ENCODE measurements at places on chromosomes 2 and 18.

GRCh38 chr2:47530105-47530760 is 127.3 kb downstream of the MSH2 start:
- no peak for DNase-seq

DNA sequence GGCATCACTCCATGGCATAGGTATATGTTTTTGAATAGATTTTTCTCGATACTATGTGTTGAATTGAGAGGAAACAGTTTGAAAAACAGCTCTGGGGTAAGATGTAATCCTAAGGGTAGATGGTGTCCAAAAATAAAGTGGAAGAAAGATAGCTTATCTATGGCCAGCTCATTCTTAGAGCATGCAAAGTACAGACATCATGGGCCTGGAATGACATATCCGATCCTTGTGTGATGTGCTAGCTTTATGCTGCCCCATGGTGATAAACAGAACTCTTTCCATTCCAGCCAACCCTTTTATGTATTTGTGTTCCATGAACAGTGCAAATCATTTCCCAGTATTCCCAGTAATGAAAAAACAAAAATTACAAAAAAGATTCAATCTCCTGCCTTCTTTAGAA is 390.2 kb upstream of the NXPH2 start:
- no peak for DNase-seq

DNA sequence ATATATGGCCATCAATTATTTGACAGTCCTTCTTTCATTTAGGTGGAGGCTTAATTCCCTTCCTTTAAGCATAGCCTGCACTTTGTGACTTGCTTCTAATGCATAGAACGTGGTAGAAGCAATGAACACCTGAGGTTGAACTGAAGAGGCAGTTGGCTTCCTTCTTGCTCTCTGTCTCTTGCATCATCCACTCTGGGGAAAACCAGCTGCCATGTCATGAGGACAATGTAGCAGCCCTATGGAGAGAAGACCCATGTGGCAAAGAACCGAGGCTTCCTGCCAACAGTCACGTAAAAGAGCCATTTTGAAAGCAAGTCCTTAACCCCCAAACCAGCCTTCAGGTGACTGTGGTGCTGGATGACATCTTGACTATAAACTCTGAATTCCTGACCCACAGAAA is 46.8 kb downstream of the ATOH8 start:
- no peak for DNase-seq

DNA sequence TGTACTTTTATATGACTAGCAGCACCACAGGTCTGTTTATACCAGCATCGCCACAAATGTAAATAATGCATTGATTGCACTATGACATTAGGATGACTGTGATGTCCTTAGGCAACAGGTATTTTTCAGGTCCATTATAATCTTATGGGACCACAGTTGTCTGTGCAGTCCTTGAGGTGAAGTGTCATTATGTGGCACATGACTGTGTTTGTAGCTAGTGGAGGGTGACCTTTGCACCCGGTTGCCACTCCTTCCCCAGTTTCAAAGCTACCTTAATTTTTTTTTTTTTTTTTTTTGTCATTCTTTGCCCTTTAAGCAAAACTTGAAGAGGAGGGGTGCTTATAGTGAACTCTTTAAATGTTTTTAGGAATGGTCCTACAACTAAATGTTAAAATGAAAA is 386.4 kb downstream of the THSD7B start:
- no peak for DNase-seq

DNA sequence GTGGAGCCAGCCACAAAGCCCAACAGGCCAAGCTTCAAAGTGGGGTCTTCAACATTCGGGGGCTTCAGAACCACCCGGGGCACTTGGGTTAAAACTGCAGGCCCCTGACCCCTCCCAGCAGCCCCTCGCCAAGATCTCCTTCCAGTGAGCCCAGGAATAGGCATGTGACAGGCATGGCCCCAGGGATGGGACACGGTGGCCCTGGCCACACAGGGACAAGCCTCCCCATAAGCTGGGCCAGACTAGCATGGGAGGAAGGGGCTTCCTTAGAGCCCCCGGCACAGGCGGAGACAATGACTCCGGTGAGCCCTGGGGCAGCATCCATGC is 52.4 kb downstream of the BIN1 start:
- no peak for DNase-seq

- no peak for DNase-seq
Measured at GRCh38 chr2:171150694-171151285, 9.9 kb downstream of the TLK1 start.
